Pulmonary artery endothelial cell (primary cell): ENCODE measurements at places on chromosomes 4 and X. TPM values are rescaled to one million over a fixed set of nuclear protein-coding genes. Genes with fewer than 3 reads are reported as not detected.

The HPGDS gene
- total RNA-seq = not detected in 2 replicates

DNA sequence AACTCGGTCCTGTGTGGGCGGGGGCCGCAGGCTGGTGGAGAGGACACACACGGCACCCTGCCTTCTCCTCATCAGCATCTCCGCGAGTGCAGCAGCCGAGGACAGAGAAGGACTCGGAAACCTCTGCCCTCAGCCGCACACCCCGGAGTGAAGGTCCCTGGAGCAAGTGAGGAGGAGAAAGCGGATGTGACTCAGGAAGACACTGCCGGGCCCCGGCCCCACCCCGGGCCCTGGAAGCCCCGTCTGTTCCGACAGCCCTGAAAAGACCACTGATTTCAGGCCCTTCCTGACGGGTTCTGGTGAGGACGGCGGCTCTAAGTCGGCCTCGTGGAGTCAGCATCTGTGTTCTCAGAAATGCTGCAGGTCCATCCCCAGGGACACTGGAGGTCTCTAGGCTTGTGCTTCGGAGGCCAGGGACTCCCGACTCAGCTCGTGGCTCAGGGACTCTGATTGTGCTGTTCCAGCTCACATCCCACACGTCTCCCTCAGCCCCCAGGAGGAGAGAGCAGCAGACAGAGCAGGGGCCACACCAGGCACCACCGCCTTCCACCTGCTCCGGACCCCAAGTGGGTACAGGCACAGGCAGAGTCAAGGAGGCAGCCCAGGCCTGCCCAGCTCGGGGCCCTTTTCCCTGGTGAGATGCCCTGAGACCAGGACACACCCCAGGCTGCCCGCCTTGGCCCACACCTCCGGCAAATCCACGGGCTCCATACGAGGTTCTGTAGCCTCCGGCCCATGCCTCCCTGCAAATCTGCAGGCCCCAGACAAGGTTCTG lies 134.5 kb upstream of the NKX1-1 start:
- DNase-seq = no peak

GRCh38 chrX:44817029-44817428 lies 26.8 kb upstream of the DUSP21 start:
- no peak for DNase-seq

GRCh38 chrX:76253432-76253831 lies 80.6 kb downstream of the PBDC1 start:
- DNase-seq = no peak
